Tibial nerve (tissue), 4 donors: ENCODE measurements at places on chromosomes 7 and 10. TPM values are rescaled to one million over a fixed set of nuclear protein-coding genes. Genes with fewer than 3 reads are reported as not detected.

- no peak for DNase-seq
Measured at GRCh38 chr7:22189230-22189629, 167.7 kb downstream of the RAPGEF5 start.

- no peak for DNase-seq
Measured at GRCh38 chr10:28593811-28594210, 60.9 kb downstream of the WAC start.

GRCh38 chr7:159015081-159015453 is 129.6 kb downstream of the VIPR2 start:
- DNase-seq: no peak

- DNase-seq: no peak
Measured at GRCh38 chr10:102285133-102285532, 39.8 kb downstream of the GBF1 start.

GRCh38 chr10:114246679-114247305 is 7.7 kb downstream of the VWA2 start:
- no peak for DNase-seq

- DNase-seq: no peak
Measured at GRCh38 chr10:129868449-129869035, 95.5 kb downstream of the EBF3 start.

DNA sequence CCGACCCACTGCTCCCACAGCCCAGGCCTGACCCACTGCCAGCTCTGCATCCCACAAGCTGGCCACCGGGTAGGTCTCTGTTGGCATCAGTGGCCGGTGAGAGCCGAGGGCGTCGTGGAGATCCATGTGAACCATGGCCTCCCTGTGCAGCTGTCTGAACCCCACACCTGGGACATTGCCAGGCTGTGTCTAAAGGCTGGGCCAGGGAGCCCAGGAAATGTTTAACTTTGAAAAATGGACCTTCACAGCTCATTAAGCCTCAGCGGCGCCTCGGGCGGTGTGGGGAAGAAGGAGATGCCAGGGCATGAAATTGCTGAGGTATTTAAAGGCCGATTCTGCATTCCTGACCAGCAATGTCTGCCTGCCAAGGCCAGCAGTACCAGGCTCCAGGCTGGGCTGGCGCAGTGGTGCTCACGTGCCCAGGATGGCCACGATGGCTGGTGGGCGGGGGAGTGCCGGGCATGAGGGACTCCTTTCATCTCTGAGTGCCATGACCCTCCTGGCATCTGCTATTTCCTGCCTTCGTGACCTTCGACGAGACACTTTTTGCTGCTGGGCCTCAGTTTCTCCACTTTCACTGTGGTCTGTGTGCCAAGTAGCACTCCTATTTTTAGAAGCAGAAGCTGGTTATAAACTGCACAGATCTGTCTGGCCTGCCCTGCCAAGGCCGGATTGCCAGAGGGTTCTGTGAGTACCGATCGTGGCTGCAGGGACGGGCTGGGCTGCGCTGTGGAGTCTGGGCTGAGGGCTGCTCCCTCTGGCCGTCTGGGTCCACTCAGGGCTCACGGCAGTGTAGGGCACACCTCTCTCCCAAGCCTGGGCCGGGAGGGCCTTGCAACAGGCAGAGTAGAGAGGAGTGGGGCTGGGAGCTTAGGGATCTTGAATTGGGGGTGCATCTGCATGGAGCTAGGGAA is 21.8 kb downstream of the ELFN1 start:
- DNase-seq: peak; percentile 8

GRCh38 chr10:130743751-130744271 is 567.7 kb downstream of the TCERG1L start:
- no peak for DNase-seq

- DNase-seq: no peak
Measured at GRCh38 chr10:128463991-128464760, 338.0 kb upstream of the MKI67 start.

DNA sequence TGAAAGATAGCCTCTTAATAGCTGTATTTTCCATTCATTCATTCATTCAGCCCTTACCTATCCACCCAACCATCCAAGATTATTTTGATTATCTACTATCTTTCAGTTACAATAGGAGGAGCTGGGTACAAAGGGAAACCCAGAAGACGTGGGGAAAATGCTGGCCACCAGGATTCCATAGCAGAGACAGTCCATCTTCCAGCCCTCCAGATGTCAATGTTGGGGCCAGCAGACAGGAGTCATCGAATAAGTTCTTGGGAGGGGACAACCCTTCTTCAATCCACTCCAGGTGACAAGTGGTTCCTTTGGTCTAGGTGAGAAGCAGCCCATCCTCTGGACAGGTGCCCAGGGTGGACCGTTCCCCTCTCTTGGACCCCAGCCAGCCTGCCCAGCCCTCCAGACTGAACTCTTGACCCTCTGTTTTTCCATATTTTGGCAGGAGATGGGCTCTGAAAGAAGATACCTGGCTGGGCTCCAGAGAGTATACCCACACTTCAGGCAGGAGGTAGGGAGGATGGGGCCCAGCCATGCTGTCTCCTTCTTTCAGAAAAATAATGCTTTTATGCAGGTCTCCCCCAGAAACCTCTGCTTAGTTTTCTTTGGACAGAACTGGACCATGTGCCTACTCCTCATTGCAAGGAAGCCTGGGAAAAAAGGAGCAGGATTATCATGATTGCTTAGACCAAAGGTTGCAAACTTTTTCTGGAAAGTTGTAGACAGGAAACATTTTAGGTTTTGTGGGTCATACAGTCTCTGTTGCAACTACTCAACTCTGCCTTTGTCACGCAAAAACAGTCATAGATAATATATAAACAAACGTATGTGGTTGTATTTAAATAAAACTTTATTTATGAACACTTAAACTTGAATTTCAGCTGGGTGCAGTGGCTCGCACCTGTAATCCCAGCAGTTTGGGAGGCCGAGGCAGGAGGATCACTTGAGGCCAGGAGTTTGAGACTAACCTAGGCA is 95.5 kb upstream of the SMNDC1 start:
- DNase-seq: no peak

- peak; percentile 75 for DNase-seq
Measured at GRCh38 chr10:30002426-30003266, 56.7 kb downstream of the JCAD start.

DNA sequence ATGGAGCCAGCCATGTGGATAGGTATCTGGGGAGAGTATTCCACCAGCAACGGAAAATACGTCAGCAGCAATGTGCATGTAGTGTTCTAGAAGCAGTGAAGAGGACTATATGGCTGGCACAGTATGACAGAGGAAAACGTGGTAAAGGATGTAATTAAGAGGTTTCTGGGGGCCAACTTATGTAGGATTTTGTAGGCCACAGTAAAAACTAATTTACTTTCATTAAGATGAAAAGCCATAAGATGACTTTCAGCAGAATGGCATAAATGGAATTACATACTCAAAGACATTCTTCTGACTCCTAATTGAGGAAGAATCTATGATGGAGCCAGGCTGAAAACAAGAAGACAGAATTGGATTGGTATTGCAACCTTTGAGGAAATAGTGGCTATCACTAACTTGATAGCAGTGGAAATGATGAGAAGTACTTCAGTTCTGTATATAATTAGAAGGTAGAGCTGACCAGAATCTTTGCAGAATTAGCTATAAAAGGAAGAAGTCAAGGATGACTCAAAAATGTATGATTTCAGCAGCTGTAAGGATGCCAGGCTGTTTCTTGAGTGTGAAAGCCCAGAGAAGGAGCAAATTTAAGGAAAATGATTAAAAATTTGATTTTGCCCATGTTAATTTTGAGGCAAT is 156.7 kb downstream of the MBL2 start:
- DNase-seq: no peak

- DNase-seq: no peak
Measured at GRCh38 chr7:4416396-4417056, 265.6 kb upstream of the FOXK1 start.

The VPS37D gene
- 4.0 TPM for total RNA-seq

The ALOX5 gene
- 47.6 TPM for total RNA-seq

The MYOF gene
- total RNA-seq: 61.8 TPM

The UROS gene
- total RNA-seq: 48.0 TPM

The CCNY gene
- 27.6 TPM for total RNA-seq

The TMEM273 gene
- 37.9 TPM for total RNA-seq
